Stimulated activated CD8-positive, alpha-beta memory T cell treated with anti-CD3 and anti-CD28 coated beads, Interleukin-7, amount 100 ng/mL, for 1 hour (primary cell): ENCODE measurements at places on chromosomes 2 and 18.

GRCh38 chr2:232353660-232354059 lies 24.9 kb upstream of the ALPP start:
- no peak for DNase-seq

GRCh38 chr2:57920342-57920939 lies 126.2 kb upstream of the VRK2 start:
- DNase-seq: no peak

- DNase-seq: no peak
These were observed 36.2 kb downstream of the ANKRD44 start for GRCh38 chr2:197274349-197274748.

DNA sequence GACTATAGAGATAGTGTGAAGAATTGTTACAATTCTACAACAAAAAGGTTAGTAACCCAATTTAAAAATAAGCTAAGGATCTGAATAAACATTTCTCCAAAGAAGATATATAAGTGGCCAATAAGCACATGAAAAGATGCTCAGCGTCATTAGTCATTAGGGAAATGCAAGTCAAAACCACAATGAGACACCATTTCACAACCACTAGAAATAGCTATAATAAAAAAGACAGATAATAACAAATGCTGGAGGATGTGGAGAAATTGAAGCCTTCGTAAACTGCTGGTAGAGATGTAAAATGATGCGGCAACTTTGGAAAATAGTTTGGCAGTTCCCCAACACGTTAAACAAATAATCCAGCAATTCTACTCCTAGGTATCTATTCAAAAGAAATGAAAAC lies 366.5 kb upstream of the POU3F3 start:
- no peak for DNase-seq

DNA sequence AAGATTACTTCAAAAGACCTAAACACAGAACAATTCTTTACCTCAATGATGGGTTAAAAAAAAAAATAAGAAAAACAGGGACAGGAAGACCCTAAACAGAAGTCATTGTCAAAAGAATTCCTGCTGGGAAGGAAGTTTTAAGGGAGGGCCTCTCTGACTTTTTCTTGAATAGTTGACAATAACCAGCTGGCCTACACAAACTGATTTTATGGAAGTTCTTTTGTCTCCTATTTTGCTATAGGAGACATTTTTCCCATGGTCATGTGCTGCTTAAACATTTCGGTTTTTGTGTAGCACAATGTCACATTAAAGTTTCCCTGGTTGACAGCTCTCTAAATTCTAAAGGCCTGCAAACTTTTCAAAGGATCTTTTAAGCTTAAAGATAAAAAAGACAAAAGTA lies 55.3 kb downstream of the RFTN2 start:
- no peak for DNase-seq

DNA sequence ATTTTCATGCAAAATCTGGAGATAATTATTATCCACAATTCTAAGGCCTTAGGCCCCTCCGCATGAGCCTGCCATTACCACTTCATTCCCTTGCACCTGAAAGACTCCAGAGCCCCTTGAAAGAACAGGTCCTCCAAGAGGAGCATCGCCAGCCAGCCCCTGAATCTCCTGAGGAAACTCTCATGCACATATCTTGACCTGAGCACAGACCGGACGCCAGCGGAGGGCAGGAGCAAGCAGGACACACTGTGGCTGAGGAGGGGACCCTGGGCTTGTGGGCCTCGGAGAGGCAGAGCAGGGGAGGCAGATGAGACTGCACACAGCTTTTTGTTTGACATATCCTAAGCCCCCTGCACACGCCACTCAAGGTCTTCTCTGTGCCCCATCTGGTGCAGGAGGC lies 13.6 kb upstream of the ADNP2 start:
- no peak for DNase-seq

DNA sequence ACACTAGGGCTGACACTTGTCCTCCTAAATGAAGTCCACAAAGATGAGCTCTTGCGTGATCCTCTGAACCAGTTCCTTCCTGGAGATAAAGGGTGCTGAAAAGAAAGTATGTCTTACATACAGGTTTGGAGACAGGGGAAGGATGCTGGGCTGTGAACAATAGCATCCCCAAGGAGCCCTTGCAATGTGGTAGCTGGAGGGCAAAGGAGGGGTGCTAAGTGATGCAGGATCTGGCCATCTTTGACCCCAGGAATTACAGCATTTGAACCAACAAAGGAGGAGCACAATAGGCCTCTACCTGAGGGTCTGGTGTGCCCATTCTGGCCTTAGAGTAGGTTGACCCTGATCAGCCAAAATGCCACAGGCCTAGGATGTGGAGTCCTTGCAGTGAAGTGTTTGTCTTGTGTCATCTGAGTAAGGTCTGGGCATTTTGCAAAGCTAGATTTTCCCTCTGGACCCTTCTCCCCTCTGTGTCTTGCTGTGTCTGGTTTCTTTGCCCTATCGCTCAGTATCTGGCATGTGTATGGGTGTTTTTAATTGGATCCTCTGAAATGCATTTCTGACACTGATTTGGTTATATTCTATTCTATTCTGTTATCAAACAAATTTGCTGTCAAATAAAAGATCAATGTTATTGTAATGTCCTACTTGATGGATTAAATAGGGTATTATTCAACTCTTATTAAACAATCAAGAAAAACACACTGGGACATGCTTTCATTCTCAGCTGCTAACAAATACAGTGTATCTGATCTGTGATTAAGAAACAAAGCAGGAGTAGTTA lies 364.8 kb upstream of the MEIS1 start:
- DNase-seq: no peak

- no peak for DNase-seq
These were observed 335.7 kb upstream of the UBE2E3 start for GRCh38 chr2:180644709-180645108.

GRCh38 chr18:48831802-48832201 lies 119.0 kb downstream of the SMAD7 start:
- DNase-seq: no peak

- DNase-seq: no peak
These were observed 2.0 kb downstream of the KCTD1 start for GRCh38 chr18:26546170-26546874.

DNA sequence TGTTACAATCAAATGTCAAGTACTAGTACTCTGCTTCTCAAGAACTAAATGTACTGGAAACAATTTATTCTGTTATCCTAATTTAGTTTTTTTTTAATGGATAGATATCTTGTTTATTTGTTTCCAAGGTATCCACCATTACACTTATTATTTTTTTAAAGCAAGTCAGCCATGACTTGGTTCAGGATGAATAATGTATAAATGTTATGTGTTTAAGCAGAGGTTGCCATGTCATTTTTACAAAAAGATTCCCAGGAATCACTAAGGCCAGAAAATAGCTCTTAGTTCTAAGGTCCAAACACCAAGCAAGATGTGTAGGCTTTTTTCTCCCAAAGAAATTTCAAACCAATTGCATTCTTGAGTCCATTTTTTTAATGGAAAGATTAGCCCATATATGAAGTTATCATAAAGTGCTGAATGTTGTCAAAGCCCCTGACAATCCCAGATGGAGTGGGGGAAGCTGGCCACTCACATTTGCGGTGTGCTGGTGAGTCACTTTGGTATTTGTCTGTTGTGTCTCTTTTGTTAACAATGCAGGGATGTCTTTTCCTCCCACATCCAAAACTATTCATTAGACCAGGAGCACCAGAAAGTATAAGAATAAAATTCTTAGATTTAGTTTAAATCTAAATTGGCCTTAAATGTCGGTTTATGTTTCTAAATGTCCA lies 158.9 kb downstream of the COL6A3 start:
- DNase-seq: no peak

DNA sequence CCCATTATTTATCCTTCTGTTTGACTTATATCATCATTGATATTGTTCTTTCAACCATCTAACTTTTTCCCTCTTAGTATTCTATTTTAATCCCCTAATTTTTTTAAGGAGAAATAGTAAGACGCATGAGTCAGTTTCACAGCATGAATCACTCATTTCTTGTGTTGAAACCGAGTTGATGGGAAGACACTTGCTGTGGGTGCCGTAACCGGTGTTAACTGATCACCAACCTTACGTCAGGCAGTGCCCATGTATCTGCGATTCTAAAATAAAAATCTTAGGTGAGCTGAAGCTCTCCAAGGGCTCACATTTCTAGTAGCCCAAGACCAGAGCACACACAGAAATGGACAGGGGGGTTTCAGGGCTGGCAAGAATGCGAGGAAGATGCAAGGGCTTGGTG lies 348.1 kb downstream of the GALR1 start:
- no peak for DNase-seq

GRCh38 chr2:194566907-194567660 lies 1089.9 kb upstream of the SLC39A10 start:
- no peak for DNase-seq

DNA sequence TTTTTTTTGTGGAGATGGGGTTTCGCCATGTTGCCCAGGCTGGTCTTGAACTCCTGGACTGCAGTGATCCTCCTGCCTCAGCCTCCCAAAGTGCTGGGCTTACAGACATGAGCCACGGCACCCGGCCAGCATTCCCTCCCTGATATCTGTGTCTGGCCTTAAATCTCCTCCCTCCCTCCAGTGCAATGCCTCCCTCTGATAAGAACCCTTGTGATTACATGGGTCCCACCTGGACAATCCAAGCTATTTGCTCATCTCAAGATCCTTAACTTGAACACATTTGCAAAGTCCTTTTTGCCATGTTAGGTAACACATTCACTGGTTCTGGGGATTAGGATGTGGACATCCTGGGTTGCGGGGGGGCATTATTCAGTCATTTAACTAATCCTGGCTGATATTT lies 40.5 kb upstream of the CREB1 start:
- no peak for DNase-seq

DNA sequence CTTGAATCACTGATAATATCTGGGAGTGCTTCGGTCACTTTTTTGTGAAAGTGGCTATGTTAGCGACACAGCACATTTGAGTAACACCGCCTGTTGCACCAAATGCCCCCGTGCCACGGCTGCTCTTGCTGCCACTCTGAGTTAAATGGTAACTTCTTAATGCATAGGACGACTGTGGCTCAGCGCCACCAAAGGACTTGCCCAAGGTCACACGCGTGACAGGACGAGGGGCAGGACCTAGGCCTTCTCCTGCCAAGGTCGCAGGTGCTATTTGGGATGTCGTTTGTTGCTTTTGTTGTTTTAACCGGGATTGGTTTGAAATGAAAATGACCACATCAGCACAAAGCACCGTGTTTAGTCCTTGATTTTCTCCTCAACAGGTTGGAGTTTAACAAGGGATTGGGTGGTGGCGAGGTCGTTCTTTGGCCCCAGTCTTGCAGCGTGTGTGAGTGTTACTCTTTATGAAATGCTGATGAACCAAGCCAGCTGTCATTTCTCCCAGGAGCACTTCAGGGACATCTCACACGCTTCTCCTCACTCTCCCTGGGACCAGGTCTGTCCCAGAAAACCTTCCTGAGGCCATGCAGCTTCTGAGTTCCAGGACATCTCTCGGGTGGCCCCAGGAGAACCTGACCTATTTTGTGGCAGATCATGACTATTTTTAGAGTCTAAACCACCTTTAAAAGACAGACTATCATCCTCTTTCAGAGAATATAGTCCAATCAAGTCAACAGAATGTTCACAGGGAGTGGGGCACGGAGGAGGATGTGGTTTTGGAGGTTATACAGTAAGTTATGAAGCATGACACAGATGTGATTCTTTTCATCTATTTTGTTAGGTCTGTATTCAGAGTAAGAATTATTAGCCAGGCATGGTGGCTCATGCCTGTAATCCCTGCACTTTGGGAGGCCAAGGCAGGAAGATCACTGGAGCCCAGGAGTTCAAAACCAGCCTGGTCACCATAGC lies 49.9 kb downstream of the MTCL1 start:
- peak; percentile 10 for DNase-seq

DNA sequence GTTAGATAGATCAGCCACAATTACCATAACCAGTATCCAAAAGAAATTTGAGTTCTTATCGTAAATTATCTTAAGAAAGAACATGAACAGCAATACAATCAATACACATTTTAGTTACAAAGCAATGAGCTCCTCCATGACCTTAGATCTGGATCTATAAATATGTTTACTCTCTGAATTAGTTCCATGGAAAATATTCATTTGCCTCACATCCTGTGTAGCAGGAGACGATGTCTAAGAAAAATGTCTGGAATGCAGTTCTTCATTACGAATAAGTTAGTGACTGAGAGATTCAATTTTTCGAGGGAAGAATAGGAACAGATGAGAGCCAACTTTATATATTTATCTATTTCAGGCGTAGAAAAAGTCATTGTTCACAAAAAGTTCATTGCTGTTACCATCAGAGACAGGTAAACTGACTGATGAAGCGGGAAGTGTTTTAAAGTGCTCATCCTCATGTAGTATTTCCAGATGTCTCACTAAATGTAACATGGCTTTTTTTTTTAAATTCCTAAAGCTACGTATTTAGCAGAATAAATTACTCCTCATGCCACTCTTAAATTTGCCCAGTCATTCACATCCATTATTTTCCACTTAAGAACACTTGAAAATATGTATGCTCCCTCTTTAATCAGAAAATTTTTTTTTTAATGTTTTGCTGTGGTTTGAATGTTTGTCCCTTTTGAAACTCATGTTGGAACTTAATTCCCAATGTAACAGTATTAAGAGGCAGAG lies 106.5 kb upstream of the SCN1A start:
- no peak for DNase-seq

GRCh38 chr2:43318791-43319190 lies 92.4 kb upstream of the ZFP36L2 start:
- no peak for DNase-seq

DNA sequence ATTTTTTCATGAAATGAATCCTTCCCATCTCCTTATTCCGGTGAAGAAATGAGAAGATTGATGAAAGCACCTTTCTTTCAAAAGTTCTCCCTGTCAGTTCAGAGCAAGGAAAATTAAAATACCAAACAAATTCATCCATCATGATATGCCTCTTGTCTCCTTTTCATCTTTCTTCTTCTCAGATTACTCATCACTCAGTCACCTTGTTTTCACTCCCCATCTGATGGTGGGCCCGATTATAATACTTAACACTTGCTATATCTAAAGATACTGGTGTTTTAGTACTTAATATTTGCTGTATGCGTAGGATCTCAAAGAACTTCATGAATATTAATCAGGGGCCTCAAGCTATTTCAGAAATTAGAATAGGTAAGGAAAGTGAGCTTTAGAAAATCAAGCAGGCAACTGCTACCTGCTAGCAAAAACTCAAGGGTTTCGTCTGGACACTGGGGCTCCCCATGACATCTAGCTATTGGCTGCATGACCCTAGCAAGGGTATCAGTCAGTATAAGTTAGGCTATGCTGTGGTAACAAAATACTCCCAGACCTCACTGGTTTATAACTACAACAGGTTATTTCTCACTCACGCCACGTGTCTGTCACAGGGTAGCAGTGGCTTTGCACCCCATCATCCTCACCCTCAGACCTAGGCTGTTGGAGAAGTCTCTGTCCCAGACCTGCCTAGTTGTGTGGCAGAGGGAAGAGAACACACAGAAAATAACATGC lies 39.0 kb upstream of the RNF152 start:
- no peak for DNase-seq
